ENCODE measurements at places on chromosomes 3 and 15. TPM values are rescaled to one million over a fixed set of nuclear protein-coding genes. Genes with fewer than 3 reads are reported as not detected.

GPR160 gene
- 1.9 TPM for total RNA-seq

DNA sequence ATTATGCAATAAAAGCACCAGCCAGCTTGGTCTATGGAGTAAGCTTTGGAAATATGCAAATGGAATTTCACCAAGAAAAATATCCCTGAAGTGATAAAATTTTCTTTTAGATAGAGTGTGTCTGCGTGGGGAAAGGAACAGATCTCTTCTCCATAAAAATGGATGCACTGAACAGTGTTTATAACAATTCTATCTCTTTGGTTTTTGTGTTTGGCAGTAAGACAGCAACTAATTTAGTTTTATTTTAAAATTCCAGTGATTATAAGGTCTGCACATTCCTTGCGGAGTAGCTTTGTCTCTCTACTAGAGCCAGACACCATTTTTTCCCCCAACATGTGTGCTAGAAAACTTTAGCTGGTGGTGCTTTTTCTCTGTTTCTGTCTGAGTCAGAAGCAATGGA, 712.4 kb downstream of the GRM7 start:
- no peak overlapping the region for H3K4me3 ChIP-seq
- H3K4me1 ChIP-seq: no peaks in the 10 kb centered on the region
- no peak for DNase-seq
- no peaks in the 10 kb centered on the region for H3K36me3 ChIP-seq
- H3K27ac ChIP-seq: no peak overlapping the region

DNA sequence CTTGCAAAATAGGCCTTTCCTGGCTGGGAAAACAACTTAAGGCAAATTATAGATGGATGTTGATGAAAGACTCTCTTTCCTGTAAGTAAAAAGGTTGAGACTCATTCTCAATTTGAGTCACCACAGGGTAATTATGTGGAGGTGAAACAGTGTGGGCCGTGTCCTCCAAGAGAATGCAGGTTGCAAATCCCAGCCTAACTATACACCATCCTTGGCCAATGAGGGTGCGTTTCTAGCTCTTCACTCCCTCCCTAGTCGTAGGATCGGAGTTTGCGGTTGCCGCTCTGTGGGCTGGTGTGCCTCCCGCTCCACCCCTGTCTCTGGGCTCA, 259.9 kb downstream of the PLCL2 start:
- no peak for DNase-seq
- H3K27ac ChIP-seq: no peak overlapping the region
- H3K27me3 ChIP-seq: no peaks in the 10 kb centered on the region
- H3K36me3 ChIP-seq: no peaks in the 10 kb centered on the region
- no peaks in the 10 kb centered on the region for H3K4me1 ChIP-seq
- H3K4me3 ChIP-seq: no peak overlapping the region

- H3K4me3 ChIP-seq: no peak overlapping the region
- no peak for DNase-seq
- peaks cover 20% of the 10 kb centered on the region for H3K4me1 ChIP-seq
- H3K27ac ChIP-seq: no peak overlapping the region
- H3K36me3 ChIP-seq: peaks cover 19% of the 10 kb centered on the region
Measured at GRCh38 chr15:90435652-90436337, 47.8 kb downstream of the IQGAP1 start.

COL6A5 gene
- total RNA-seq: not detected

- H3K4me3 ChIP-seq: no peak overlapping the region
- no peaks in the 10 kb centered on the region for H3K36me3 ChIP-seq
- no peaks in the 10 kb centered on the region for H3K27me3 ChIP-seq
- no peak for DNase-seq
Measured at GRCh38 chr15:22263738-22264137, 183.4 kb downstream of the OR4M2 start.
